ENCODE measurements at places on chromosomes 16 and 17.

GRCh38 chr16:53465606-53466280, 31.5 kb downstream of the RBL2 start:
- DNase-seq: no peak

DNA sequence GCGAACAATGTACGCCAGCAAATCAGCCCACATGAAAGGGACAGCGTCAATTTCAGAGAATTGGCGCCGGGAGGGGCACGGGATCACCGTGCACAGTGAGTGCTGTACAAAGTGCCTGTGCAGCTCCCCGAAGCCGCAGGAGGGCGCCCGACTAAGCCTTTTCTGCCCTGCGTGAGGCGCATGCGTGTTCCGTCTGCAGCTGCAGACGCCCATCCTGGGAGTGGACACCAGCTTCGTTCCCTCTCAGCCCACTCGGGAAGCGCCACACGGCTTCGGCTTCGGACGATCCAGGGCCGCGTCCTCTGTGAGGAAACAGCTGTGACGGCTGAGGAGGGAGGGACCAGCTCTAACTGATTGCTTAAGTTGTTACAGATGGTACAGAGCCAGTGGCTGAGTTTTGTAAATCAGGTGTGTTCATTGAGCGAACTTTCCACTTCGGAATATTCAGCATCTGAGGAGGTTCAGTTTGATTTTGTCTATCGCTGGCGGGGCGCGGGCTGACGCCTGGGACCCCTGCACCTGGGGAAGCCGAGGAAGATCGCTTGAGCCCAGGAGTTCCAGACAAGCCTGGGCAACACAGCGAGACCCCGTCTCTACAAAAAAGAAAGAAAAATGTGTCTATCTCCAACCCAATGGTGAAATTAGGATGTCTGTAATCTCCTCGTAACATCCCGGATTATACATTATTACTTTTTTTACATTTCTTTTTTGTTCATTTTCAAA, 15.4 kb upstream of the ZNF287 start:
- DNase-seq: peak; percentile 94

- DNase-seq: no peak
Measured at GRCh38 chr16:85605912-85606841, 6.9 kb upstream of the GSE1 start.

DNA sequence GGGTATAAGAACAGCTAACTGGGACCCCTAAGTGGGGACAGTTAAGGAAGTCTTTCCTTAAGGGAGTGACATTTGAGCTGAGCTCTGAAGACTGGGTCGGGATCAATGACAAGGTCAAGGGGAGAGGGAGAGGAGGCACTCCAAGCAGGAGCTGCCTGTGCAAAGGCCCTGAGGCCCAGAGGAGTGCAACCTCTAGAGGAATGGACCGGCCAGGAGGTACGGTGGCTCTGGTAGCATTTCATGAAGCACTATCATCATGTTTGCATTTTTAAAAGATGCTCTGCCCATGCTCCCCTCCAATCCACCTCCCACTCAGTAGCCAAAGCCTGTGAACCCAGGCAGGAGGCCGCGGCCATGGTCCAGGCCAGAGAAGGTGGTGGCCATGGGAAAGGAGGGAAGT, 27.4 kb downstream of the RBFOX3 start:
- no peak for DNase-seq

GRCh38 chr17:57368637-57369336, 112.5 kb downstream of the MSI2 start:
- DNase-seq: no peak

GRCh38 chr16:66926961-66927436, 1.7 kb upstream of the RRAD start:
- DNase-seq: no peak

GRCh38 chr17:42402117-42402516, 13.9 kb upstream of the STAT3 start:
- DNase-seq: no peak

DNA sequence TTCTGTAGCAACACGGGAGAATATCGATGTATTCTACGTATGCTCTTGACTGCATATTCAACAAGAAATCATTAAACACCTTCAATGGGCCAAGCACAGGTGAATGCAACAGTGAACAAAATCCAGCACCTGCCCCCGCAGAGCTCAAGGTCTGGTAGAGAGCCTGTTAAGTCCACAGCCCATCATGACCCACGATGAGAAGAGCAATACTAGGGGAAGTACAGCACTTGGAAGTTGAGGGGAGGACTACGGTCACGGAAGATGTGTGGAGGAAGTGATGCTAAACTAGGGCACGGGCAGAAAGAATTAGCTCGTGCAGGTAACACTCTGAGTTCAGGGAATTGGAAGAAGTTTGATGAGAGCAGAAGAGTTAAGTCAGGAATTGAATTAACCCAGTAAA, 253.6 kb downstream of the HAPSTR1 start:
- no peak for DNase-seq

DNA sequence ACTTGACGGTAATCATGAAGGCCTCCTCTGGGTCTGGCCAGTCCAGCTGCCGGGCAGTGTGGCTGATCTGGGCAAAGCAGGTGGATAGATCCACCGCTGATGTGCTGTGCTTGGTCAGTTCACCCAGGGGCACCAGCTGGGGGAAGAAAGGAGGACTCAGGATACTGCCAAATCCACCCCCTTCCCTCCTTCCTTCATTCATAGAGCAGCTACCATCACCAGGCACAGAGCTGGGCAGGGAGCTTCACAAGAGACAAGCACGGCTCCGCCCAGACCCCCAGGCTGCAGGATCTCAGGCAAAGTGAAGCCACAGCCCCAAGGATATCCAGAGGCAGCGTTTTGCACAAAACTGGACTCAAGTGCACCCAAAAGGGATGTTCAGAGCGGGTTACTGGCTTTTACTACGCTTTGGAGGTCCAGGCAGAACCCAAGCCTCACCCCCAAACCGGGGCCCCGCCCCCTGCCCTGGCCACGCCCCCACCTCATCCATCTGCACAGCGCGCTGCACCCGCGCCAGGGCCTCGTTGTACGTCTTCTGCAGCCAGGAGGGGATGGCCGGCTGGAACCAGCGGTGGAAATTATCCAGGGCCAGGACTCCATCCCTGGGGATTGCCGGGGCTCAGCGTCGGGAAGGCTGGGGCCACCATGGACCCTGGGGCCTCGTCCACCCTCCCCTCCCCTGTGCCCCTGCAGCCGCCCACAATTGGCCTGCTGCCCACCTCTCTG, 9.1 kb downstream of the UNC13D start:
- no peak for DNase-seq

- no peak for DNase-seq
Measured at GRCh38 chr16:4572715-4573114, 16.6 kb downstream of the C16orf96 start.

DNA sequence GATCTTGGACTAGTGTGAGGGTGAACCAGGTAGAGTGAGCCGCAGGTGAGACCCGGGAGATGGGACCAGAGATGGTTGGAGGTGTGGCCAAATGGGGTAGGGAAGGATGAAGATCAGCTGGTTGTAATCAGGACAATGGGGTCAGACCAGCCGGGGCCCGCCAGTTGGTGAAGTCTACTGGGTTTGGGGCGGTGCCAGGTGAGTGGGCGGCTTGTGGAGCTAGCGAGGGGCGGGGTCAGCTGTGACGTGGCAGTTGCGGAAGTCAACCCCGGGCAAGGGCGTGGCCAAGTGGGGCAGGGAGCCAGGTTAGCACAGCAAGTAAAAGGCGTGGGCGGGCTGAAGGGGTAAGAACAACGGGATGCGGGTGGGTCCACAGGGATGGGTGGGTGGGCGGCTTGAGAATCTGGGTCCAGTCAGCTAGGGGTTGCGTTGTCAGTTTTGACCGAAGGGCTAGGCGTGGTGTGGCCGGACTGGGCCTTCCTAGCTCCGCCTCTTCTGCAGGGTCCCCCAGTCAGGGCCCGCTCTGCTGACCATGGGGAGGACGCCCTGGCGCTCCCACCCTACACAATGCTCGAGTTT, 25.5 kb upstream of the ALKBH5 start:
- peak; percentile 96 for DNase-seq

DNA sequence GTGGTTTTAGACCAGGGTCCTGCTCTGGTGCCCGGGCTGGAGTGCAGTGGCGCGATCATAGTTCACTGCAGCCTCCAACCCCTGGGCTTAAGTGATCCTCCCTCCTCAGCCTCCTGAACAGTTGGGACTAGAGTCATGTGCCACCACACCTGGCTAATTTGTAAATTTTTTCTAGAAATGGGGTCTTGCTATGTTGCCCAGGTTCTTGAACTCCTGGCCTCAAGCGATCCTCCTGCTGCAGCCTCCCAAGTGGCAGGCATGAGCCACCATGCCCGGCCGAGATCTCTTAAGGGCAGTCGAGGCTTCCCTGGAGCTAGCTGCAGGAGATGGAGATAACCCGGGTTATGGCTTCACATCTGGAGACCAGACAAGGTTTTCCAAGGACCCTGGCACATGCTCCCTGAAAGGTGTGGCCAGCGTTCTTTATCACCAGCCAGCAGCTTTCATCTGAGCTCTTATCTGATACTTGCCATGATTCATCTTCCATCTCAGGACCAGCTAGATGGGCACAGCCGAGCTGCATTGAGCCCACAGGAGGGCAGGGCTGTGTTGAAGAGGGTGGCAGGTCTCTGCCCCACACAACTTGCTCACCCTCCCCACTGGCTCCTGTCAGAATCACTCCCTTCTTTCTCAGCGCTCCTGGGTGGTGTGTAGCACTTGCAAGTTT, 28.6 kb downstream of the SCNN1B start:
- no peak for DNase-seq

DNA sequence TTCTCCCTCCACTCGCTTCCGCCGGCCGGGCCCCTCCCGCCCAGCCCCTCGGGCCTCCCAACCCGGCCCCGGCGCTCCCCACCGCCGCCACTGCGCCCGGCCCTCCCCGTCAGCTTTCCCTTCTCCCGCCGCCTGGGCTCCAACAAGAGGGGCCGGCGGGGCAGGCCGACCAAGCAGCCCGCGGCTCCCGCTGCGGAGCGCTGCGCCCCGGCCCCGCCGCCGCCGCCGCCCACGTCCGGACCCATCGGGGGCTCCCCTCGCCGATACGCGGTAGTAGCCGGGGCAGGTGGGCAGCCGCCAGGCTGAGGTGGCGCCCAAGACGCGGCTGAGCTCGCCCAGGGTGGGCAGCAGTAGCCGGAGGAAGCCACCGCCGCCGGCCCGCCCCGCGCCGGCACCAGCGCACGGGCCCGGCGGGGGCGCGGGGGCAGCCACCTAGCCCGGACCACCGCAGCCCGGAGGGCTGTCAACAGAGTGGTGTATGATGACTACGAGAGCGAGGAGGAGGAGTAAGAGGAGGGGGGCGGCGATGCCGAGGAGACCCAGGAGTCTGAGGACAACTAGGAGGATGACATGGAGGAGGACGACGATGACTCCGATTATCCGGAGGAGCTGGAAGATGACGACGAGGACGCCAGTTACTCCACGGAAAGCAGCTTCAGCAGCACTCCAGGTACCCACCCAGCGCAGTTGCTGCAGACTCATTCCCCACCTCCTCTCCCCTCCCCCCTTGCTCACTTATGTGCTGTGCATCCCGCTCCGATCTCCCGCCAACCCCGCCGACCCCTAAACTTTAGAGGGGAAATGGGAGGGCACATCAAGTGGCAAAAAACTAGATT, 498 bp downstream of the LRRC37B start:
- DNase-seq: peak; percentile 63

GRCh38 chr16:85674828-85675227, 13.9 kb downstream of the GINS2 start:
- DNase-seq: no peak

GRCh38 chr16:12470311-12471229, 333.1 kb downstream of the CPPED1 start:
- no peak for DNase-seq

Data from activated naive CD4-positive, alpha-beta T cell treated with anti-CD3 and anti-CD28 coated beads, Interleukin-2, amount 10 ng/mL, durations not matched to agents 7 days and 5 days (primary cell).